ENCODE measurements at places on chromosomes 12 and 14.

GRCh38 chr12:111037047-111037446 lies 116.7 kb upstream of the MYL2 start:
- DNase-seq = no peak

DNA sequence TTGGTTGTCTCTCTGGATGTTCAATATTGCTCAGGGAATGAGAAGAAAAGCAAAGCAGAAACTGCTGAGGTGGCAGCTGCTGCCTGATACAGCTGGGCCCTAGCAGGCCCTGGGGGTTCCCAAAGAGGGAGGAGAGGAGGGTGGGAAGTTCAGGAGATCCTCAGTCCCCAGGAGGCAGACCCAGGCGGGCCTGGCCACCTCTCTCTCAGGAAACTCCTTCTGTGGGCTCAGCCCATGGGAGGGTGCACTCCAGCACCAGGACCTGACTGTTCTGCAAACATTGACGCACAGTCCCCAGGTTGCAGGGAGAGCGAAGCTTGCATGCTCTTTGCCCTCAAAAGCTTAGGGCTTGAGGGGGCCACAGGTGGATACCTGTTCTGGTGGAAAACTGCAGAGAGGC lies 29.6 kb downstream of the IRF2BPL start:
- DNase-seq = no peak

DNA sequence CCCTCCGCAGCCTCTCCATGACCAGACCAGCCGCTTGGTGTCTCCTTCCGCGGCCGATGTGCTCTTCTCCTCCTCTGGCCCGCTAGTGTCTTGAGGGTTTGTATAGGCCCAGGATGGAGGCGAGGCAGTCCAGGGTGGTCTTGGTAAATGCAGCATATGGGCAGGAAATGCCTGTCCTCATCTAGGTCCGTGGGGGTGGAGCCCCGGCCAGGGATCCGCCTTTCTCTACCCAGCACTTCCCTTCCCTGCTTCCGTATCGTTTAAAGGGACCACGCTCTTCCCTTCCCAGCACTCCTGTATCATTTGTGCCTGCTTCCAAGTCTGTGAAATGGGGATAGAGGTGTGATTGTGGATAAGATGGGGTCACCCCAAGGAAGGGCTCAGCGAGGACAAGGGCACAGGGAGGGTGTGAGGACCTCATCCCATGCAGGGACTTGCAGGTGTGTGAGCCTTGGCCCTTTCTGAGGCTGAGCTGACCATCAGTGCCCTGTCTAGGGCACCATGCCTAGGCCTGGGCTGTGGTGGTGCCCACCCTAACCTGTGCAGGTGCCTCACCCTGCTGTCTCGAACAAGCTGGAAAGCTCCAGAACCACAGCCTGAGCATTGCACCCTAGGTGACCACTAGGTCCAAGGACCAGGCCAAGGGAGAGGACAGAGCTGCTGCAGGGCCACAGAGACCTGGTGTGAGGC lies 326.8 kb upstream of the RTL1 start:
- DNase-seq = no peak

- DNase-seq = no peak
These were observed 59.1 kb upstream of the OTOGL start for GRCh38 chr12:80040075-80040738.

DNA sequence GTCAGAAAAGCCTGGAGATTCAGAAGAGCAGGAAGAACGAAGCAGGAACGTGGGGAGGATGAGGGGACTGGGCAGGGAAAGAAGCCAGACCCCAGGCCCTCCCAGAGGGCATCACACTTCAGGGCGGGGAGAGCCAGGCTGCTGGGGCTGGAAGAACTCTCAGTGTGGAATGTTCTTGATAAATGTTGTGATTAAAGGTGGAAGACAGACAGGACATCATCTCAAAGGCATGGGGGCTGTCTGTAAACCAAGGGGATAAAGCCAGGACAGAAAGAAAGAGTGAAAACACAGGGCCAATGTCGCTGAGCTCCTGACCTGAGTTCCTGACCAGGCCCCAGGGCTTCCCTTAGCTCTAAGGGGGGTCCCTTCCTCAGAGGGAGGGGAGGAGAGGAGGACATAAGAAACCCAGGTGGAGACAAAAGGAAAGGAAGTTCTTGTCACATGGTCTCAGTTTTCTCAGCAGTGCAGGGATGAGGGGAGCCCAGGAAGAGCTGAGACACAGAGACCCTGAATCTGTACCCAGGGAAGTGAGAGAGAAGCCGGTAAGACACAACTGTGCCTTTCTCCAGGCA lies 56.3 kb downstream of the SETD3 start:
- DNase-seq = no peak

DNA sequence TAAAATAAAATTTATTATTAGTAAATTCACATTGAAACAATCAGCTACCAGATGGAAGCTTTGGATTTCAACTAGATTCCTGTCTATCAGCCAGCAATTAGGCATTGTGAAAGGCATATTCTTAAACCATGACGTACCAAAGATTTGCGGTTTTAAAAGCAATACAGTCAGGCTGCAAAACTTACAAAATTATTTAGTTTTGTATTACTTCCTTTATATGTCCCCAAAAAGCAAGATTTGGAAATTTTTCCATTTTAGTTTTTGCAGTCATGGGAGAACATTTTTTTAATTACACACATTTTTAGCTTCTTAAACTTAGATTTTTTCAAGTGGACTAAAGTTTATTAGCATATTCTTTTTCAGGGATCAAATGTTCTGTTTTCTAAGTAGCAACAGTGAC lies 225.0 kb upstream of the KITLG start:
- no peak for DNase-seq

DNA sequence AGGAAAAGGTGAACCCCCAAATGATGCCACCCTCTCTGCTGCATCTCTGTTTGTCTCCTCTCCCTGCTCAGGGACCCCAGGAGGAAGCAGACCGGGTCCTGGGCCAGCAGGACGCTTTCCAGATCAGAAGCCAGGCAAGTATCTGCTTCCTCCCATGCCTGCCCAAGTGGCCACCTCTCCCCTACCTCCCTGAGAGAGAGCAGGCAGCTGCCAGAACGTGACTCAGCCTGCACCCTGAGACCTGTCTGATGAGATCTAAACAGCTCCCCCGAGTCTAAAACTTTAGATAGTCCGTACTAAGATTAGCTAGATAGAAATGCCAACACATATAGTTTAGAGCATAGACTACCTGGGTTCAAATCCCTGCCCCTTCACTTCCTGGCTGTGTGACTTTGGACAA lies 31.2 kb upstream of the OAS1 start:
- no peak for DNase-seq

GRCh38 chr14:101564819-101565698 lies 3.8 kb downstream of the DIO3 start:
- no peak for DNase-seq

Measured in hematopoietic multipotent progenitor cell treated with erythropoietin and hydrocortisone succinate and interleukin-3 and kit ligand, for 17 days (in vitro differentiated cells).